Activated CD4-positive, alpha-beta T cell treated with anti-CD3 and anti-CD28 coated beads for 1 hour (primary cell): ENCODE measurements at places on chromosomes 5 and 9.

- no peak for DNase-seq
Measured at GRCh38 chr5:76691467-76692273, 24.3 kb upstream of the F2R start.

- DNase-seq = no peak
Measured at GRCh38 chr9:75083188-75083970, 4.6 kb downstream of the NMRK1 start.

DNA sequence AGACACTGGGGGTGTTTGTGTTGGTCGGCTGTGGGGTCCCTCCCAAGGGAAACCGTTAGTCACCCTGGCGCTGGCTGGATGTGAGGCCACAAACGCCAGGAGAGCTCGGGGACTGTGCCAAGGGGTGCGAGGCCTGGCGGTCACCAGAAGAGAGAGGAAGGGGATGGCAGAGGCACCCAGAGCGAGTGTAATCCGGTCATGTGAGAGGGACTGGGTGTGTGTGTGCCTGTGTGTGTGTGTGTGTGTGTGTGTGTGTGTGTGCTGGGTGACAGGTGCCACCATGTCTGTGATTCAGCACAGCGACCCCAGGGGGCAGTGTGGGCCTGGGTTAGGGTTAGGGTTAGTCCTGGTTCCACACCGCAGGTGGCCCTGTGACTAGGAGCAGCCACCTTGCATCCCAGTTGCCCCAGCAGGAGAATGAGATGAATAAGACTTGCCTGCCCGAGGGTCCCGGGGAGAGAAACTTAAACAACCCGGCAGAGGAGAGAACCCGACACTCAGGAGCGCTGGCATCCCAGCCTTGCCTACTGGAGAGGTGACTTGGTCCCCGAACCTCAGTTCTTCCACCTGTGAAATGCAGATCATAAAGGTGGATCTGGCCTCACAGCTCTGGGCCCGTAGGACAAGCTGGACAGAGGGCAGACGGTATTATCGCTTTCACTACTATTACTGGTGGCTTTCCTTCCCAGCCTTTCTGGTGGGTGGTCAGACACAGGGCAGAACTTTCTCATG, 1.4 kb upstream of the ADAMTSL2 start:
- DNase-seq = peak; percentile 60

DNA sequence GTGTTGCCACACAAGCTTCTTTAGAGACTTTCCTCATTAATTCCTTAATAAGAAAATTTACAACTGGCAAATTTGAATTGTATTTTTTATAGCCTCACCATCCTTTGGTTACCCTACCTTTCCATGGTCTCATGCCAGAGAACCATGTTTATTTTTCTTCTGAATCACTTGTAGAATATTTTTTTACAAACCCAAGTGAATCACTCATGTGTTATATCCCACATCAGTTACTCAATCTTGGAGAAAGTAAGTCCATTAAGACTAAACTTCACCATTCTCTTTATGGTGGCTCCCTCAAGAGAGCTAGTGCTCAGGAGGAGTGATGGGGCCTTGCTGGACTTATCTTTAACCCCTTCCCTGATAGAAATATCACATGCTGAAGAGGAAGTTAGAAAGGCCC, 128.9 kb downstream of the SUSD1 start:
- DNase-seq = no peak

- no peak for DNase-seq
Measured at GRCh38 chr5:11121885-11122284, 360.9 kb upstream of the DAP start.

DNA sequence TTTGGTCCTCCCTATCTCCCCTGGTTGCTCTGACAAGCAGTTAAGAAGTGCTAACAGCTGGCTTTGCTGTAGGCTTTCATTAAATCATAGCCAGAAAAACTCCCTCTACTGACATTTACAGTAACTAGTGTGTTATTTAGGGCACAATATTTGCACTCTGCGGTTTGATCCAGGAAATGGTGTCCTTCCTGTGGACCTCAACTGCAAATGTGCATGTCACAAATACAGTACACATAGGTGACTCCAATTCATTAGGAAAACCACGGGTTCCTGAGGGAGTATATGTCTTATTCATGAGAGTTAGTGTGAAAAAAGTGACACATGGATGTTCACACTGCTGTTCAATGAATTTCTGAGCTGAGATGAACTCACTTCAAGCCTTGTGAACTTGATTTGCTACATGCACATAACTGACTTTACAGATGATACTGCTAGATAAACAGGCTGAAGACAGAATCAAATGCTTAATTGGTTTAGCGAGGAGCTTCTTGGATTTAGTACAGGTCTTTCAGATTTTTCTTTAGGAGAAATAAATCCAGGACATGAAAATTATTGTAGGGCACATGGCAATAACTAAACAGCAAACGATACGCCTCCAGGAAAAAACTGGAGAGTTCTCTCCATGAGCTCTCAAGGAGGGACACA, 281.5 kb downstream of the EFNA5 start:
- DNase-seq = no peak

DNA sequence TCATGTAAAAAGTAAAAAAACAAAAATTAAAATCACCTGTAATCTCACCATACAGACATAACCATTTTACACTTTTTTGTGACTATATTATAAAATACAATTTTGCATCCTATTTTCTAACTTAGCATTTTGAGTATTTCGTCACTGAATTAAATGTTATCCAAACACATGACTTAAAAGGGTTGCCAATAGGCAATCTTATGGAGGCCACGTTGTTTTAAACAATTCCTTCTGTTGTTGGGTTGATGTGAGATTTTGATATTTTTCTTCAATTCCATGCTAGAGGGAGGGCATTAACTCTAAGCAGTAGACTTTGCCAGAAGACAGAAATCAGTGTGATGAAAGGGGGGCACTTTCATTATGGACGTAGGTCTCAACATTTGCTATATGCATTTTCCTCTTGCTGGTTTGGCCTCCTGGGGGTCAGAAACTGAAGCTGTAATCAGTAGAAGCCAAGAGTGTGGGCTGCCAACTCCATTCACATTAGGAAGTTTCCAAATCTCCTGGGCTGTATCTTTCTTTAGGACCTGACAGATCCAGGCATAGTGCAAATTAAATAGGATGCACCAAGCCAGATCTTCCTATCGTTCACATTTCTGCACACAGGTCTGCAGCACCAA, 614.2 kb upstream of the CLINT1 start:
- no peak for DNase-seq

DNA sequence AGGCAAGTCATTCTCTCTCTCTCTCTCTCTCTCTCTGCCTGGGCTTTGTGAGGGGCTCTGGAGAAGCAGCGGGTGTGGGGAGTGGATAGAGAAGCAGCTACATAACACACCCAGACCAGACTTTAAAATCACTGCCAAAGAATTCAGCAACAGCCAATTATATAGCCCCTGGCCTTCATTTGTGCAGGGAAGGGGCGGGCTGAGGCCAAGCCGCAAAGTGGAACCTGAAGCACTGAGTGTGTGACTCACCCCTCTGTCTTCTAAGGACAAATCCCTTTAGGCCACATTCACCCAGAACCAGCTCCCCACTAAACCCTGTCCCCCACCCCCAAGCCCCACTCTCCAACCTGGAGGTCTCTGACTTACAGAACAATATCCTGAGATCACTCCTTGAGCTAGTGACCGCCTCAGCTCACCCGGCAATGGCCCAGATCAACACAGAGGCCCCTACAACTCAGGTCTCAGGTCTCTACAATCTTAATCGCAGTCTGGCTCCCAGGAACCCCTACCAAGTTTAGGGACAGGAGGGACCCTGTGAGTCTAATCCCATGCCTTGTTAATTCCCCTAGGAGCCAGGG, 6.0 kb downstream of the B4GALT1 start:
- DNase-seq = no peak

- no peak for DNase-seq
Measured at GRCh38 chr5:83337453-83338035, 134.0 kb upstream of the VCAN start.

- DNase-seq = no peak
Measured at GRCh38 chr5:116404792-116405191, 169.8 kb downstream of the SEMA6A start.

DNA sequence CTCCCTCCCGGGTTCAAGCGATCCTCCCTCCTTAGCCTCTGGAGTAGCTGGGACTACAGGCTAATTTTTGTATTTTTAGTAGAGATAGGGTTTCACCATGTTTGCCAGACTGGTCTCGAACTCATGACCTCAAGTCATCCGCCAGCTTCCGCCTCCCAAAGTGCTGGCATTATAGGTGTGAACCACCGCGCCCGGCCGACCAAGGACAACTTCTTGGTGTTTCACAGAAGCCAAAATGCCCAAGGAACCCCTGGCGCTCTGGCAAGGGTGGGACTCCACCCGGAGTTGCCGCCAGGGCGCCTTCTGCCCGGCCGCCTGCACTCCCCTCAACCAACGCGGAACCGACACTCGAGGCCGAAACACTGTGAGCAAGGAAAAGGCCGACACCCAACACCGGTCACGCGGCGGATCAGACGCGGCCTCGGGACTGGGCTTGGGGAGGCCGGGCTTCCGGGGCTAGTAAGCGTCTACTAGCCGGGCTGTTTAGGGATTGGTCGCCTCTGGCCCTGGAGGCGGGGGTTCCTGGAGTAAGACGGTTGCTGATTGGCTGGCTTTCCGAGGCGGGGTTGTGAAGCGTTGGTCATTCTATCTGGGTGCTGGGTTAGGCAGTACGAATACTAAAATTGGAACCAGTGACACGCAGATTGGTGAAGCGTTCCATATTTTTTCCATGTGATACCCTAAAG, 7.7 kb upstream of the CFAP157 start:
- peak; percentile 72 for DNase-seq

DNA sequence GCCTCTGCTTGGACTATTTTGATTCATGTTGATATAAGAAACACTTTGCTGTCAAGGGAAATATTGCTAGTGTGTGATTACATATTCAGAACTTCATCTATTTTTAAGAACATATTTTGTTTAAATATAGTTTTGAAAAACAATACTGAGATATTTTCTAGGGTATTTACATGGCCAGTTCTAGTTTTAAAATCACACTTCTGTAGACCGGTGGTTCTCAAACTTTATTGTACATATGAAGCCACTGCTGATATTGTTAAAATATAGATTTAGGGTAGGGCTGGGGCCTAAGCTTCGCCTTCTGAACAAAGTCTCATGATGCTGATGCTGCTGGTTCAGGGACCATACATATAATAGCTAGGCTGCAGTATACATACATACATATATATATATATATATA, 1000.0 kb downstream of the PTPRD start:
- DNase-seq = no peak

- DNase-seq = no peak
Measured at GRCh38 chr5:170186156-170186555, 46.6 kb upstream of the C5orf58 start.

DNA sequence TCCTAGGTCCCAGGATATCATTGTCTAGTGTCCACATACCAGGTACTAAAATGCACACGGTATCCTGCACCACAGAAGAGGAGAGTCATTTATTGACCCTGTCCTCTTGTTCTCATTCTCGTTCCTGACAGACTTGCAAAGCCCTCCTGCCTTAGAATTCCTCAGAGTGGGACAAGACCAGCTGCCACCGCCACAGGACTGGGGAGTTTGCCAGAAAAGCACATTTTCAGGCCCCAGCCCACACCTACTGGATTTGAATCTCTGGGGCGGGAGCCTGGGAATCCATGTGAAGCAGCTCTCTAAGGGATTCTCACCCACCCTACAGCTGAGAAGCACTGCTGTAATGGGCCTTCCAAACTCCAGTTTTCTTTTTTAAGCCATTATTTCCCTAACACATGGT, 68.0 kb upstream of the FANCC start:
- no peak for DNase-seq

GRCh38 chr9:17614903-17615302, 36.0 kb downstream of the SH3GL2 start:
- no peak for DNase-seq

DNA sequence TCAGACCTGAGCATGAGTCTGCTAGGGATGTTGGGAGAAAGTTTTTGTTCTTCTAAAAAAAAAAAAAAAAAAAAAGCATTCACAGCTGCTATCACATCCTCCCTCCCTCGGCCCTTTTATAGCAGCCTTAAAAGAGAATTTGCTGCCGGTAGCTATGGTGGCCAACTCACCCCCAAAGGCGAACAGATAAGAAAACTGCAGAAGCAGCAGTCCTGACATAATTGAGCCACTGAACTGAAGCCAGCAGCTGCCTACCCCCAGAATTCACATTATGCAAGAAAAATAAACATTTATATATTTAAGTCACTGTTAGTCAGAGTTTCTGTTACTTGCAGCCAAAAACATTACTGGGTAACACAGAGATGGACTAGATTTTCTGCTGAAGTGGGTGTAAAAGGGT, 124.3 kb upstream of the SMARCA2 start:
- no peak for DNase-seq

- no peak for DNase-seq
Measured at GRCh38 chr5:77499441-77499840, 7.3 kb upstream of the WDR41 start.

GRCh38 chr5:140347360-140347759, 957 bp upstream of the HBEGF start:
- no peak for DNase-seq

DNA sequence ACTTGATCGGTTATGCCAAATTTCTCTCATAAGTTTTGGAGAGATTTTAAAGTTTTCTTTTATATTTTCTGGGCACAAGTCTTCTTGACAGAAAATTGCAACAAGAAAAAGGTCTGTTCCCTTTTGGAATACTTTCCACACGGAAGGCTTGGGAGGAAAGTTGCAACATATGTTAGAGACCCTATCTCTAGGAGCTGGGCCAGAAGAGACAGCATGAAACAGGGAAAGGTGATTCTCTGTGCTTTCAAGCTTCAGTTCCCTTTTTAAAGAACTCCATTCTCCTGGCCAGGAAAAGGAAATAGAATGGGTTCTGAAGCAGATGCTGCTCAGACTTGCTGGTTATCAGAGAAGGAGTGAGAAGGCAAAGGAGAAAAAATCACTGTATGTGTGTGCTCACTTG, 368.3 kb downstream of the SPATA31D1 start:
- DNase-seq = no peak

- DNase-seq = peak; percentile 14
Measured at GRCh38 chr9:19408316-19408692, 505 bp upstream of the ACER2 start.

DNA sequence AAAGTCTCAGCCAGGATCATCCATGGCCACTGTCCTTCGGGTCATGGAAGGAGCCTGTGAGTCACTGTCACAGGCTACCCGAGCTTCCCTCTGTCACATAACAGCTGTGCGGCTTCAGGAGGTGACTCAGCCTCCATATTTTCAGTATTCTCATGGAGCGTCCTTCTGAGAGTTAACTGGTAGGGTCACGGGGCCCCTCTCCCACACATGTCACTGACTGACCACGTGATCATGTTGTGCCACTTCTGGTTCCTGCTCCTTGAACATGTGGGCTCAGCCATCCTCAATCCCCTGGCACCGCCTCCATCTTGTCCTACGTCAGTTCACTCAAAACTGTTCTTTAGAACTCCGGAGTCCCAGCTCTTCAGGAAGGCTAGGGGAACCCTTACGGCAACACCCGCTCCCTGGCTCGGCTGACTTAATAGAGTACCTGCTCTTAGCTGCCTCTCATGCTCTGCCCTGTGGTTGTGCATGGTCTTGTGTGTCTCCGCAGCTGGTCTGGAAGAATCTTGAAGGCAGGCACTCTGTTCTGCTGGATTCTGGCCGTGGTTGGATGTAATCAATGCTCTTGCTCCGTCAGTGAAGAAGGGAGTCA, 182.8 kb downstream of the ICE1 start:
- no peak for DNase-seq
